ENCODE measurements at places on chromosomes 11 and 22.

- no peak for DNase-seq
These were observed 610.7 kb downstream of the NTM start for GRCh38 chr11:131980888-131981668.

DNA sequence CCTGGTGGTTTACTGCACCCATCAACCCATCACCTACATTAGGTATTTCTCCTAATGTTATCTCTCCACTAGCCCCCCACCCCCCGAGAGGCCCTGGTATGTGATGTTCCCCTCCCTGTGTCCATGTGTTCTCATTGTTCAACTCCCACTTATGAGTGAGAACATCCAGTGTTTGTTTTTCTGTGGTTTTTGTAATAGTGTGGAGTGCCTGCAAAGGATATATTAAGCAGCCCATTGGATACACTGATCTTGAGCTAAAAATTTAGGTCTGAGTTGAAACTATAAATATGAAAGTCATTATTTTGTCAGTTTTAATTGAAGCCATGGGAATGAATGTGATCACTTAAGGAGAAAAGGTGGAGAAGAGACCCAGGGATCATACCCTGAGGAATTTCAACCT, 23.0 kb downstream of the MRPL48 start:
- DNase-seq: no peak

GRCh38 chr11:128227466-128227865, 359.9 kb downstream of the ETS1 start:
- DNase-seq: no peak

GRCh38 chr11:82858133-82858532, 42.1 kb downstream of the PRCP start:
- no peak for DNase-seq

GRCh38 chr11:2777871-2778629, 78.3 kb upstream of the KCNQ1OT1 start:
- peak; percentile 63 for DNase-seq

DNA sequence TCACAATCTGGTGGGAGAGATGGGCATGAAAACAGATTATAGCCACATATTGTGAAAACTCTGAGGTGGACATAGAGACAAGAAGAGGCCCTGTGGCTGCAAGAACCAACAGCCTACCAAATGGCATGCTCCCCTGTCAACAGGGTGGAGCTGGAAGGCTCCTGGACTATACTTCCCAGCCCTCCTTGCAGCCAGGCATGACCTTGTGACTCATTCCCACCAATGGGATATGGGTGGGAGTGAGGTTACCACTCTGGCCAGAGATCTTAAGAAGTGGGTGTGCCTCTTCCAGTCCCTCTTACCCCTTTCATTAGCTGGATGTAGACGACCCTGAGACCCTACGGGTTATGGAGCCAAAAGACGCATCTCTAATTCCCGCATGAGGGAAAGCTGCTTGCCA, 126.4 kb upstream of the ZBED5 start:
- DNase-seq: no peak

- no peak for DNase-seq
These were observed 66.5 kb upstream of the PITPNB start for GRCh38 chr22:27985323-27986275.

Data from left forelimb (tissue), 1 donor.